ENCODE measurements at places on chromosomes 6 and 20. TPM values are rescaled to one million over a fixed set of nuclear protein-coding genes. Genes with fewer than 3 reads are reported as not detected.
A peak's percentile ranks its signal among the peaks of the same experiment; 100 is the strongest.

Gene RFX6
- not detected for total RNA-seq

Gene GABRR1
- not detected for total RNA-seq

Gene TCF21
- not detected for total RNA-seq

Gene LTV1
- total RNA-seq: 45.4 TPM

Gene CBFA2T2
- total RNA-seq: 7.0 TPM

Gene C4A
- total RNA-seq: 1.7 TPM

Gene RSPH4A
- 0.14 TPM for total RNA-seq

DNA sequence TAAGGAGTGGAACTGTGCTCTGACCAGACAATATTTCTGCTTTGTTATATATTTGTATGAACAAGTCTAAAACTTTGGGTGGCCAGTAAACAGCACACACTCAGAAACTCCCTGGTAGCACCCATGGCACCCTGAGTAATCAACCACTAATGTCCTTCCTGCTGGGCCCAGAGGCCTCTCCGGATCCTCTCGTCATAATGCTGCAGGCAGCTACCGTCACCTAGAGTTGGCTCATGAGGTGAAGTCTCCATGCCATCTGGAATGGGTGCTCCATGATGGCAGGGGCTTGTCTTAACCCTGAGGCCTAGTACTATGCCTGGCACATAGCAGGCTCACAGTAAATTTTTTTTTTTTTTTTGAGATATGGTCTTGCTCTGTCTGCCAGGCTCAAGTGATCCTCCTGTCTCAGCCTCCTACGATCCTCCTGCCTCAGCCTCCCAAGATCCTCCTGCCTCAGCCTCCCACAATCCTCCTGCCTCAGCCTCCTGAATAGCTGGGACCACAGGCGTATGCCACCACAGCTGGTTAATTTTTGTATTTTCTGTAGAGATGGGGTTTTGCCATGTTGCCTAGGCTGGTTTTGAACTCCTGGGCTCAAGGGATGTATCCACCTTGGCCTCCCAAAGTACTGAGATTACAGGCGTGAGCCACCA, 3.0 kb upstream of the SDCBP2 start:
- peak; percentile 24 for DNase-seq

DNA sequence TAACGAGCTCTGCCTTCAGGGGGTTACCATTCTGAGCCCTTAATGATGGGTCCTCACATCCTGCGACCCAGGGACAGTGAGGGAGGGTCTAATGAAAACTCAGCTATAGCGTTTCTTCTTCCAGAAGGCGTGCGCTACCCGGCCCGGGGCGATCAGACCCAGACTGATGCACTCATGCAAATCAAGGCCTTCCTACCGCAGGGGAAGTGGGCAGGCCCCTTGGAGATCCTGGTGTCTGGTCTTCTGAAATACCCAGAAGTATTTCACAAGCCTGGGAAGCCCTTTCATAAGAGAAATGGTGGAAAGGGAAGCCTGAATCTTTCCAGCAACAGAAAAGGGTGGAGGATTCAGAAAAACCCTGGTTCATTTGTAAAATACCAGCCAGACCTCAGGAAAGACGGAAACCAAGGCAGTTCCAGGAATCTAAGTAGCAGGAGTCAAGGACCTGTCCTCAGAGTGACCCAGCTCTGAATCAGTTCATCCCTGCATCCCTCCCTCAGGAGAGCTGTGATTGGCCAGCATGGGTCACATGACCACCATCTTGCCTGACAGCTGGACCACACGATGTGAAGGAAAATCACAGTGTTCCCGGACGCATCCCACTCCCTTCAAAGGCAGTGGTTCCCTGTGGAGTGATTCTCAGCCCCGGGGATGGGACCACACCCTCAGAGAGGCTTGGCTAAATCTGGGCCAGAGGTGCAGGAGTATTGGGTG, 12.7 kb downstream of the BFSP1 start:
- DNase-seq: no peak

GRCh38 chr6:7433121-7433617, 43.6 kb downstream of the RIOK1 start:
- DNase-seq: no peak

GRCh38 chr6:4682431-4683097, 93.6 kb upstream of the CDYL start:
- DNase-seq: no peak

DNA sequence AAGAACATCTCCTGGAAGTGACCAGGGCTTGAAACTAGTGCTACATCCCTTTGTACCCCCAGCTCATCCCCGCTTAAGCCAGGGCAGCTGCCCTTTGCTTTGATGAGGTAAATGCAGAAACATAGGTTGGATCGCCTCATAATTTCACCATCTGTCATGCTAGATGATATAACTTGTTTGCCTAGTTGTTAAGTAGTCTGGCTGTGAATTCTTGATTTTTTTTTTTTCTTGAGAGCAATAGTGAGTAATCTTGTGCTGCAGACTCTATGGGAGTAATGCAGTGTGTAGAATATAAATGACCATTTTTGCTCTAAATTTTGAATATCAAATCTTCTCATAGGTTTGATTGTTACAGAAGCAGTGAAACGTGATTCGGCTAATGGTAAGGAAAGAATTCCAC, 4.1 kb downstream of the TRDN start:
- peak; percentile 1 for DNase-seq

DNA sequence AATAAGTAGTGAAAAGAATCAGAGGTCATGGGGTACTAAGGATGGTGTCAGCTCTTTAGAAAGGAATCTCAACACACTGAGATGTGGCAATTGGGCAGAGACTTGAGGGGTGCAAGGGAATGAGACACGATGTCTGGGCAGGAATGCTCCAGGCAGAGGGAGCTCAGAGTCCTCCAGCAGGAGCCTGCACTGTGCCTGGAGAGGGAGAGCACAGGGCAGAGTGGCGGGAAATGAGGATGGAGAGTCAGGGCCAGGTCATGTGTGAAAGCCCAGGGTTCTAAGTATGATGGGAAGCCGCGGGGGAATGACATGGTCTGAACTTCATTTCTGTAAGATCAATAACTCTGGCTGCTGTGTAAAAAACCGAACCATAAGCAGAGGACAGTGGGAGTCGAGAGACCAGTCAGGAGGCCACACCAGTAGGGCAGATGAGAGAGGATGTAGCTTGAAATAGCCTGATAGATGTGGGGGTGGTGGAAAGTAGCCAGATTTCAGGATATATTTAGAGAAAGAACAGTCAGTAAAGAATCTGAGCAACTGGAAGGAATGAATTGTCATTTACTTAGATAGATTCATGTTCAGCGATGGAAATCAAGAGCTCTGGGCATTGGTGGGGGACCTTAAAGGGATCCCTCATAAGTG, 133.4 kb upstream of the DTNBP1 start:
- no peak for DNase-seq

DNA sequence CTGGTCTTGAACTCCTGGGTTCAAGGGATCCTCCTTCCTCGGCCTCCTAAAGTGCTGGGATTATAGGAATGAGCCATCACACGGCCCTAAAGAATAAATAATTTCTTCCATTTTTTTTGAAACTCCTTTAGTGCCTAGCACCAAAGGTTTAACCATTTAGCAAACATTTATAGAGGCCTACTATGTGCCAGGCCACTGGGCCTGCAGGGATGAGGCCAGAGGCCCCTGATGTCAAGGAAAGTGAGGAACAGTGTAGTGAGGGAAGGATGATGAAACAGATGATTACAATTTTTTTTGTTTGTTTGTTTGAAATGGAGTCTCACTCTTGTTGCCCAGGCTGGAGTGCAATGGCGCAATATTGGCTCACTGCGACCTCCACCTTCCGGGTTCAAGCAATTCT, 33.8 kb downstream of the ZNF341 start:
- DNase-seq: no peak

DNA sequence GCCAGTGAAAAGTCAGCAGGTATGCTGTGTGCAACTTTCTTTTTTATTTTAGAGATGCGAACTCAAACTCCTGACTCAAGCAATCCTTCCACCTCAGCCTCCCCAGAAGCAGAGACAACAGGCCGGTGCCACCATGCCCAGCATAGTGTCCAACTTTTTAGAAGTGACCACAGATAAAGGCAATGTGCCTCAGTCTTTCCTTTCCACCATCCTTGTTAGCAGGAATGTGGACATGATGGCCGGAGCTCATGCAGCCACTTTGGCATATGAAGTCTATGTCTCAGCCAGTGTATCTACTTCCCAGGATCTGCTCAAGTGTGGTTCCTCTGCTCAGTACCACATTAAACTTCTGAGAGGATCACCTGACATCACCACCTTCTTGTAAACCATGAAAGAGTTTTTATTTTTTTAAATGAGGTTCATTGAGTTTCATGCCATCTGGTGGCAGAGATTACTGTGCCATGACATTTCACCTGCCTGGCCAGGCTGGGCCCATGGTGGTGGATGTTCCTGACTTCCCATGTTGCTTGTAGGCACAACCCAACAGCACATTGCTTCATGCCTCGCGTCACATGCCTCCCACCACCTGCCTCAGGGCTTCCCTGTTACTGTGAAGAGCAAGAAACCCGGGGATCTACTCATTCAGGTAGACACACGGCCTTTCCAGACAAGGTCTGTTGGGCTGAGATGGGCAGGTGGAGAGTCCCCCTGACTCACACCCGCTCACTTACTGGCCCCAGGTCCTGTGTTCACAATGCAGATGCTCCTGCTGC, 216.5 kb downstream of the LY86 start:
- no peak for DNase-seq
